AG08395 (cell line): ENCODE measurements at places on chromosomes 7 and 10.

GRCh38 chr7:24245362-24245761, 38.6 kb upstream of the NPY start:
- no peak for DNase-seq

DNA sequence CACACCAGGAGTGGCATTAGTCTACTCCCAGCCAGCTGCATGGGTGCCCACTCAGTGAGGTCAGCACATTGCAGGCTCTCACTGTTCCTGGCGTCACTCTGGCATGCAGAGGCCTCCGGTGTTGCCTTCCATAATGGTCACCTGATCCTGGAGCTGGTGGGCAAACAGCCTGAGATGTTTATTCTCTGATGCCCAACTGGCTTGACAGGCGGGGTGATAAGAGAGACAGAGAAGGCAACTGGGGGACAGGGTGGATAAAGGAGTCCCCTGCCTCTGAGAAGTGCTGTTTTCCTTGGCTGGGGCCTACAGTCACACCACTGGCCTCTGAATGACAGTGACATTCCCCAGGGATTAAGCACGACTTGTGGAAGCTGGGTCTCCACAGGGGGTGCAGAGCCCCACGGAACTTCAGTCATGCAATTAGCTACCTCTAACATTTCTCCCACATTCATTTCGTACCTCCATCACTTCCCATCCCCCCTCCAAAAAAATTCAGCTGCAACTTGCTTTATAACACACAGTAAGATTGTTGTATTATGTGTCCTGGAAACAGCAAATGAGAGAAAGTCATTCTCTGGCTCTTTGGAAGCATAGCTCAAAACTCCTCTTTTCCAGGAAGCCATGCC, 7.1 kb upstream of the RBM20 start:
- DNase-seq: no peak

- no peak for DNase-seq
Observed at GRCh38 chr7:104775531-104775930, 238.5 kb upstream of the KMT2E start.

- no peak for DNase-seq
Observed at GRCh38 chr7:67392596-67393438, 396.2 kb downstream of the TYW1 start.

GRCh38 chr10:77550378-77550777, 87.2 kb downstream of the KCNMA1 start:
- no peak for DNase-seq

GRCh38 chr10:74645692-74646091, 180.7 kb upstream of the KAT6B start:
- DNase-seq: no peak

GRCh38 chr7:148987751-148988512, 40.4 kb downstream of the PDIA4 start:
- DNase-seq: no peak

DNA sequence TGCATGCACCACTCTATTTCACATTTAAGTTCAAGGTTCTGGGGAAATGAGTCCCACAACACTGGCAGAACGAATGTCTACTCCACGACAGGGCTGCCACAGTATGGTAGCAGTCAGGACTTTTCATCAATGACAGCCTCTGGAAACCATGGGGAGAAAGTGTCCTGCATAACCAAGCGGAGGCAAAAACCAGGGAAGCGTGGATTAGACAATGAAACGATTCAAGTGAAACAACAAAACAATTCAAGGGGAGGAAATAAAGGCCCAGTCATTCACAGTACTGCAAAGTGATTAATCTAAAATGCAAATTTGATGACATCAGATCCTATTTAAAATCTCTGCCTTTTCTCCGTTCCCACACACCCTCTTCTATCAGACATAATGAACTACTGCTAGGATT, 168.2 kb downstream of the DPY19L1 start:
- DNase-seq: no peak

DNA sequence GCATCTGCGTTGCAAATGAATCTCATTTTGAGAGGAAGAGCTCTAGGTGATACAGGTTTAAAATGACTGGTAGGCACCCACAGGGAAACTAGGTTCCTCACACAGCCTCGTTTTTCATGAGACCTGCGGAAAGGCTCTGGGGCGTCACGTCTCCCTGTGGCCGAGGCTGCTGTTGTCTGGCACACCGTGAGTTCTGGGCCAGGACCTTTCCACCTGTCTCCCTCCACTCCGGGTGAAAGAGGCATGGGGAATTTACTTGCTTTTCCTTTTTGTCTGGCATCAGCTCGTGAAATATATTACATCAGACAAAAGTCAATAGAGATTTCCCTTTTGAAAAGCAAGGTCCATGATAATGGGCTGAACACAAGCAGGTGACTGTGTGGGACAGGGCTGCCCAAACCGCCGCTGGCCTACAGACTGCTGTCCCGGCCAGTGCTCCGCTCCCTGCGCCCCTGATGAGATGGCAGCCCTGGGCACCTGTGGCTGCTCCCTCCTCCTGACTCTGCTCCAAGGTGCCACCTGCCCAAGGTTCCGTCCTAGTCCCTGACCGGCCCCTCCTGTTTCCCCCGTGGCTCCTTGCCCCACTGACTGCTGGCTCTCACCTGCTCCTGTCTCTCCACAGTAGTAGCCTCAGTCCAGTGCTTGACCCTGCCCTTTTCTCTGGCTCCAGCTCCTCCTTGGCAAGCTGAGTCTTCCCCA, 109.6 kb downstream of the NKX6-2 start:
- DNase-seq: no peak

DNA sequence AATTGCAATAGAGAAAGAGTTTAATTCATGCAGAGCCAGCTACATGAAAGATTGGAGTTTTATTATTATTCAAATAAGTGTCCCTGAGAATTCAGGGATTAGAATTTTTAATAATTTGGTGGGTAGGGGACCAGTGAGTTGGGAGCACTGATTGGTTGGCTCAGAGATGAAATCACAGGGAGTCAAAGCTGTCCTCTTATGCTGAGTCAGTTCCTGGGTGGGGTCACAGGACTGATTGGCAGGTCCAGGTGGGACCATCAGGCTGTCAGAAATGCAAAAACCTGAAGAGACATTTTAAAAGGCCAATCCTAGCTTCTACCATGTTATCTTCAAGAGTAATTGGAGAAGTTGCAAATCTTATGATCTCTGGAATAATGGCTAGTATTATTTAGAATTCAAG, 56.0 kb upstream of the KAT6B start:
- DNase-seq: no peak
